ENCODE measurements at places on chromosomes 5 and 9.

GRCh38 chr5:98128271-98128670 lies 645.2 kb upstream of the RGMB start:
- no peak for DNase-seq

- no peak for DNase-seq
These were observed 24.3 kb downstream of the FBXW2 start for GRCh38 chr9:120768886-120769285.

- DNase-seq, result peak; percentile 60
These were observed 185.7 kb upstream of the IL12B start for GRCh38 chr5:159515909-159516415.

GRCh38 chr9:133690081-133690561 lies 48.0 kb downstream of the SARDH start:
- no peak for DNase-seq

- no peak for DNase-seq
These were observed 261.1 kb upstream of the DAPK1 start for GRCh38 chr9:87236546-87236945.

DNA sequence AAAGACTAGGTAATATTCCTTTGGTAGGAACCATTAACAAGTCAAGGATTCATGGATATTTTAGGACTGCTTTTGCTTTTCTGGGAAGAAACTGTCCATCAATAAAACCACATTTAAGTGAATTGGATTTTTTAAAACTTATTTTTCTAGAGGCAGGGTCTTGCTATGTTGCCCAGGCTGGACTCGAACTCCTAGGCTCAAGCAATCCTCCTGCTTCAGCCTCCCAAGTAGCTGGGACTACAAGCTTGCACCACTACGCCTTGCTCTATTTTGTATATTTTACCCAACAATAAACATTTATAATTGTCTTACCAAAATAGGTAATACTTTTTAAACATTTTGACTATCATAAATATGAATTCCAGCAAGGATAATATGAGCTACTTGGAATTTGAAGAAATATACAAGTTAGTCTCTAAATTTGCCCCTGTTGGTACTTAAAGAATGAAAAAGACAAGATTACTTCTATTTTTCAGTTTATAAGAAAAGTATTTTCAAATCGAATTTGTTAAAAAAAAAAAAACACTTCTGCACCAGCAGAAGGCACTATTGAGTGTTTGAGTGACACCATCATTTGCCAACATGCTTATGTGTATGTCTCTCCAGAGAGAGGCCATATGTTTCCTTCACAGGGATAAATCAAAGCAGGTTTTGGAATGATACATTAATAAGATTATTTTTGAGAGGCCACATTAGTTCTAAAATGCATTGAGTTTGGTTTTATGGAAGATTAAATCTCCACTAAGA lies 60.0 kb upstream of the CARTPT start:
- DNase-seq, result no peak

GRCh38 chr5:122412966-122413365 lies 100.9 kb downstream of the SNCAIP start:
- no peak for DNase-seq

GRCh38 chr9:127776195-127776923 lies 2.1 kb downstream of the SH2D3C start:
- DNase-seq, result peak; percentile 59

- DNase-seq, result no peak
These were observed 66.2 kb downstream of the SIL1 start for GRCh38 chr5:139131921-139132432.

- DNase-seq, result no peak
These were observed 2.9 kb upstream of the AGXT2 start for GRCh38 chr5:35050541-35051126.

GRCh38 chr5:27778121-27778520 lies 739.7 kb upstream of the CDH9 start:
- DNase-seq, result no peak

DNA sequence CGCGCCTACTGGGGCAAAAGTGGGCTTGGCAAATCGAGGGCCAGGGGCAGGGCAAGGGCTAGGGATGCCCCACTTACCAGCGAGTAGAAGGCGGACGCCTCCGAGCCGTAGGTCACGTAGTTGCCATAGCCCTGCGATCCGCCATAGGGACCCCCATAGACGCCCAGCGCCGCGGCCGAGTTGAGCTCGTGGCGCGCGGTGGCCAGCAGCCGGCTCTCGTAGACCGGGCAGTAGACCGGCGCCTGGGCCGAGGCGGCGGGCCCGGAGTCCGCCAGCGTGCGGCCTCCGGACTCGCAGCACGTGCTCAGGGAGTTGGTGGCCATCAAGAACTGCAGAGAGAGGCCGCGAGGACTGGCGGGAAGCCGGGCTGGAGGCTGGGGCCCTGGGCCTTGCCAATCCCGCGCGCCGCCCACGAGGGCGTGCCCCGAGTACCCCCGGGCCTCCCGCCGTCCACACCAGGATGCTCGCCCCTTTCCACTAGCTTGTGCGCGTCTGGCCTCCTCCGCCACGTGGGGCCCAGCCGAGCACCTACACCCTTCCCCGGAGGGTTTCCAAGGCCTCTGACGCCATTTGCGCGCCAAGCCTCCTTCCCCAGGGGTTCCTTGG lies 891 bp downstream of the IRX4 start:
- no peak for DNase-seq

GRCh38 chr9:114470121-114470520 lies 35.2 kb downstream of the WHRN start:
- DNase-seq, result no peak

GRCh38 chr9:133880136-133880535 lies 112.0 kb downstream of the VAV2 start:
- DNase-seq, result no peak

DNA sequence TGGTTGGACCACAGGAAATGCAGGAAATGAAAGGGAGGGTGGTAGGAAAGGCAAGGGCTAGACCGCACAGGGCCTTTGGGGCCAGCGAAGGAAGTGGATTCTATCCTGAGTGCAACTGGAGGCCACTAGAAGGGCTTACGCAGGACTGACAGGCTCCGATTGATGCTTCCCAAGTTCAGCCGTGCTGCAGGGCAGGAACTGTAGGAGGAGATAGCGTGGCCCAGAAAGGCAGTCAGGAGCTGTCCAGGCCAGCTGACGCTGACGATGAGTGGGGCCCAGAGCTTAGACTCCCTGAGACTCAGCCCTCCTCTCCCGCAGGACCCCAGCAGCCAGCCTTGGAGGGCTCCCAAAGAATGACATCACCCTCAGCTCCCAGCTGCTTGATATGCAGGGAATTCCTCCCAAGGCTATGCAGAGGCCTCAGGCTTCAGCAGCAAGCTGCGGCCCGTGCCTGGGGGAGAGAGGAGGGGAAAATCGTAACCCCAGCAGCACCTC lies 48.8 kb downstream of the KCNIP1 start:
- no peak for DNase-seq

- DNase-seq, result no peak
These were observed 447.4 kb upstream of the TUSC1 start for GRCh38 chr9:26125693-26126092.

- DNase-seq, result no peak
These were observed 5.5 kb downstream of the CAMSAP1 start for GRCh38 chr9:135901826-135902225.

GRCh38 chr5:136285096-136285855 lies 80.1 kb downstream of the TRPC7 start:
- no peak for DNase-seq

DNA sequence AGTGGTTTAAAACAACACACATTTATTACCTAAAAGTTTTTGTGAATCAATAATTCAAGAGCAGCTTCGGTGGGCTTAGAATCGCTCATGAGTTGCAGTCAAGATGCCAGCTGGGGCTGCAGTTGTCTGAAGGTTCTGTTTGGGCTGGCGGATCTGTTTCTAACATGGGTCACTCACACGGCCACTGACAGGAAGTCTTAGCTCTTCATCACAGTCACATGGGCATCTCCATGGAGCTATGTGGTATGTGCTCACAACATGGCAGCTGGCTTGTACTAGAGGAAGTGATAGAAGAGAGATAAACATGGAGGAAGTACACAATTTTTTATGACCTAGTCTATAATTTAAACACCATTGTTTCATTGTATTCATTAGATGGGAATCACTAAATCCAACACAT lies 11.2 kb downstream of the KLHL9 start:
- no peak for DNase-seq

GRCh38 chr5:15757619-15758018 lies 257.6 kb downstream of the FBXL7 start:
- no peak for DNase-seq

GRCh38 chr9:99807276-99807852 lies 14.3 kb upstream of the NR4A3 start:
- DNase-seq, result no peak

DNA sequence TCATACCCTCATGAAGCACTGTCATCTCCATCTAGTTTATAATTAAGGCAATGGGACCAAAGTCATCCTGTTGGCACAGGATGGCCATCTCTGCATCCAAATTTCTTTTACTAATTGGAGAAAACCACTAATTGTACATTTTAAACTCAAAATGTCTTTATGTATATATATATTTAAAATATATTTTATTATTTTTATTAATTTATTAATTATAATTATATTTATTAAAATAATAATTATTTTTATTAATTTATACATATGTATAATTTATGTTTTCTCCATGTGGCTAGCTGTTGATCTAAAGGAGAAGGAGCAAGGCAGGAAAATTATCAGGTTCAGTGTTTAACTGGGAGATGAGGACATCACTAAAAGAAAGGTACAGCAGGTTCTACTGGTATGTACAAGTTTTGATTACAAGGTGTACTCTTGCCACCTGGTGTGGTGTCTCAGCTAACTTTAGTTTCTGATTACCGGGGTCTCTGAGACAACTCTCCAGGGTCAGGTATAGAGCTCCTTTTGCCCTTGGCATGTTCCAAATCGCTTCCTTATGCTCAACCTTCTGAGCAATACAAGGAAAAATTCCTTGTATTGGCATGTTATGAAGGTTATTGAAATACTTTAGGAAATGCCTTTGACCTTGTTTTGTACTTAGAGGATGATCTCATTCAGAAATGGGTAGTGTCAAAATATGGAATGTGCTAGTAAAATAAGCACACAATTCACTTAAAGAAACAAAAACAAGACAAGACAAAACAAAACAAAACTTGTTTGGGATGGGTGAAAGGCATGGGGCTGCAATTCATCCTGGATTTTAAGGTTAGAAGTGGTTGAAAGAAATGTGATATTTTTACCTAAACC lies 79.6 kb downstream of the GHR start:
- DNase-seq, result no peak

- DNase-seq, result peak; percentile 17
These were observed 40.7 kb downstream of the F2RL2 start for GRCh38 chr5:76582230-76583162.

DNA sequence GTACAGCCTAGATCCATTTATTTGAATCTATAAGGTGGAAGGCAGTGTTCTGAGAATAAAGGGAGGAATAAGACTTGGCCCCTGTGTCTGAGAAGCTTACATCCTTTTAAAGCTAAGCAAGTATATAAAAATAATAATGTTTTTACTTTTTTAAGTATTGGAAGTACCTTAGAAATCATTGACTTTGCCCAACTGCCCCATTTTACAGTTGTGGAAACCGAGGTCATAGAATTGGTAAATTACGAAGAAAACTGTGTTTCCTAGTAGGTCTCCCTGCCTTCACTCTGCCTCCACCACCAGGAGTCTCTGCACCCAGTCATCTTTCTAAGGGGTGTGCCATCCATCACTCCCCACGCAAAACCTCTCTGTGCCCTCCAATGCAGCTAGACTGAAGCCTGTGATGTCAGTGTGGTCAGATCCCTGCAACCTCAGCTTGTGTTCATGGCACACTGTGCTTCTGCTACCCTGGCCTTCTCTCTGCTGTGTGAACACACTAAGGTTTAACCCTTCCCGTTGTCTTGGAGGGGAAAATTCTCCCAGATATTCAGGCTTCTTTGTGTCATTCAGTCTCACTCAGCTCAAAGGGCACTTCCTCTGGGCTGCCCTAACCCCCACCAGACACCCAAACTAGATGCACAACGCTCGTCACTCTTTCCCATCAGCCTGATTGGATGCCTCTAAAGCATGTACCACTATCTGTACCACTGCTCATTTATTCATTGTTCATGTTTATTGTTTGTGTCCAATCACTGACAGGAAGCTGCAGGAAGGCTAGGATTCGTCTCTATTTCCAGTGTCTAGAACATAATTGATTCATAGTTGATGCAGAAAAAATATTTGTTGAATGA lies 18.2 kb downstream of the ADRB2 start:
- no peak for DNase-seq

DNA sequence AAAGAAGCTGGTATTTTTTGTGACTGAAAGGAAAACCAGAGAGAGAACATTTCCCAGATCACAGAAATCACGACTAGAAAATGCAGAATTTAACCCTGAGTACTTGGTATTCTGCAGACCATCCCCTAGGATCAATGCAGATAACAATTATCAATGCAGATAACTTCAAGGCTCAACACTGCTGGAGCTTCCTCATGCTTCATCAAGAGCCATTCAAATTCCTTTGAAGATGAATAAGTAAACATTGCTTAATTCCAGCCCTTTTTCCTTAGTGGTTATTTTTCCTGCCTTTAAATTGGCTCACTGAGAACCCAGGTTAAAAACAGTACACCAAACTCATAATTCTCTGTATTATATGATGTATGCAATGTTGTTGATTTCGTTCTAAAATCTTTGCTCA lies 370.1 kb upstream of the TLE4 start:
- no peak for DNase-seq

DNA sequence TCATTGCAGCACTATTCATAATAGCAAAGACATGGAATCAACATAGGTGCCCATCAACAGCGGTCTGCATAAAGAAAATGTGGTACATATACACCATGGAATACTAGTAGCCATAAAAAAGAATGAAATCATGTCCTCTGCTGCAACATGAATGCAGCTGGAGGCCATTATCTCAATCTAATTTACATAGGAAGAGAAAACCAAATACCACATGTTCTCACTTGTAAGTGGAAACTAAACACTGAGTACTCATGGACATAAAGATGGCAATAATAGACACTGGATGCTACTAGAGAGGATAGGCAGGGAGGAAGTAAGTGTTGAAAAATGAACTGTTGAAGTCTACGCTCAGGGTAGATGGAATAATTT lies 203.9 kb upstream of the CDH9 start:
- DNase-seq, result no peak

GRCh38 chr5:41856644-41857491 lies 13.4 kb downstream of the OXCT1 start:
- no peak for DNase-seq
